ENCODE measurements at places on chromosomes 11 and 22.

- no peak for DNase-seq
Measured at GRCh38 chr11:94774345-94774744, 6.2 kb downstream of the AMOTL1 start.

- no peak for DNase-seq
Measured at GRCh38 chr22:17726928-17727897, 47.1 kb downstream of the BID start.

DNA sequence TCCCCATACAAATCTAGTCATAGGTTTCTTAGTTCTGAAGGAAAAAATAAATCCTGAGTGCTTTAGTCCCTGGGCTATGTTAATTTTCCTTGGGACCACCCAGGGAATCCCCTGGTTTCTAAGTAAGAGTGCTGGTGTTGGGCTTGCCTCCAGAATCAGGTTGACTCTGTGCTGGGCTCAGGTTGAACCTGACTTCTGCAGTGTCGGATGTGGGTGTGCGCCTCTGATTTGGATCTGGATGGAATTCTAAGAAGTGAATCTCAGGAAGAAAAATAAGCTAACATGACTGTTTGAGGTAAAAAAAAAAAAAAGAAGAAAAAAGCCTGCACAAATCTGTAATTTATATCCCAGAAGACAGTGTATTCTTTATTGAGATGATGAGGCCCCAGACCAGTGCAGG lies 29.0 kb upstream of the NELL1 start:
- no peak for DNase-seq

DNA sequence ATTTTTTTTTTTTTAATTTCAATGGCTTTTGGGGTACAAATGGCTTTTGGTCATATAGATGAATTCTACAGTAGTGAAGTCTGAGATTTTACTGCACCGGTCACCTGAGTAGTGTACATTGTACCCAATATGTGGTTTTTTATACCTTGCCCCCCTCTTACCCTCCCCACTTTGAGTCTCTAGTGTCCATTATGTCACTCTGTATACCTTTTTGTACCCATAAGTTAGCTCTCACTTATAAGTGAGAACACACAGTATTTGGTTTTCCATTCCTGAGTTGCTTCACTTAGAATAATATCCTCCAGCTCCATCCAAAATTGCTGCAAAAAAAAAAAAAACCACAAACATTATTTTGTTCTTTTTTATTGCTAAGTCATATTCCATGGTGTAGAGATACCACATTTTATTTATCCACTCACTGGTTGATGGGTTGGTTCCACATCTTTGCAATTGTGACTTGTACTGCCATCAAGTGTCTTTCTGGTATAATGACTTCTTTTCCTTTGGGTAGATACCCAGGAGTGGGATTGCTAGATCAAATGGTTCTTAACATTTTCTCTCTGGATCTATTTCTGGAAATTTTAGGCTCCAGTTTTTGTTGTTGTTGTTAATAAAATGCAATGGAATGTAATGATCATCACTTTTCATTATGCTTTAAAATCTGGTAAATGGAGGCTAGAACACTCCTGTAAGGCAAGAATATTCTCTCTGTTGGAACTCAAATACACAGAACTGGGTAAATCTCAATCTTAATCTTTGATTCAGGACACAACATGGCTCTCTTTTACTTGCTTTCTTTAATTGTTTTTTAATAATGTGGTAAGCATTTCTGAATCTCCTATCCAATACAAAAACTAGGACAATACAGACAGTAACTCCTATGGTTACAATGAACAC lies 10.3 kb downstream of the NEAT1 start:
- no peak for DNase-seq

- DNase-seq = no peak
Measured at GRCh38 chr11:130157101-130157500, 2.5 kb upstream of the ST14 start.

DNA sequence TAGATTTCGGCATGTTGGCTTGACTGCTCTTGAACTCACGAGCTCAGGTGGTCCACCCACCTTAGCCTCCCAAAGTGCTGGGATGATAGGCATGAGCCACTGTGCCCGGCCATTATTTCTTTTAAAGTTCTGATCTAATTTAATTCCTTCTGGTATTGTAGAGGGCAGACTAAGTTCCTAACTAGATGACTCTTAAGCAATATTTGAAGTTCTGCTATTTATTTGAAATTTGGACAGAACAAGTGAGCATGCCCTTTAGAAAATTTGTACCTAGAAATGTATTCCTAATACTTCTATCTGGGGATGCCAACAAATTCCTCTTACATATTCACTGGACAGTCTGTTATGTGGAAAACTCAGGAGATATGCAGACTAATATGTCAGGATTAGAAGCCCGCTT lies 746.4 kb downstream of the LRRC4C start:
- no peak for DNase-seq

DNA sequence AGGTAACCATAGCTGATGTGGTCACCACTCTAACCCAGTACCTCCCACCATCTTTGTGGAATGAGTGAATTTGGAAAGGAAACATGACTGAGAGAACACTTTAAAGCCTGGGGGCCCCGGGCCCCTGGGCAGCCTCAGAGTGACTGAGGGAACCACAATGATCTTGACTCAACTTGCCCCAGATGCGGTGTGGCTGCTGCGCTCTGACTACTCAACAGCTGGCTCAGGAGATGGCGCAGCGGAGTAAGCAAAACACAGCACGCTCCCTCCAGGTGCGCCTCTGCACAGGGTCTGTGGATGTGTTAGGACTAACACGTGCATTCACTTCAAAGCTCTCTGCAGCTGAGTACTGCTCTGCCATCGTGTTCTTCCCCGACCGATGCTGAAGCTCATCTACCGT lies 5.9 kb downstream of the RNF215 start:
- no peak for DNase-seq

- DNase-seq = peak; percentile 67
Measured at GRCh38 chr11:47152953-47153950, 23.4 kb downstream of the ARFGAP2 start.

DNA sequence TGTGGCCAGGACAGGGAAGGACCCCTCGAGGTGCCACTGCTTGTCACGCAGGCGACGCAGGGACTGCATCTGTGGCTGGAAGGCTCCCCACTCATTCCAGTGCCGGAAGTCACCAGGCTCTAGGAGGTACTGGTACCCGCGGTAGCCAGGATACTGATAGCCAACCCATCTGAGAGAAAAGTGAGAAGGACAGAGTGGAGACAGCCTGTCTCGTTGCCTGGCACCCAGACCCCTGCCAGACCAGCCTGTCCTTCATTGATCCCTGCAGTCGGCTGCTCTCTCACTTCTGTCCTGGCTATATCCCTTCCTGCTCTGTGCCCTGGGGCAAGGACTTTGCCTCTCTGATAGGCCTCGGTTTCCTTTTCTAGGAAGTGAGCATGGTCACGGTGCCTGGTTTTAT lies 9.6 kb upstream of the TPST2 start:
- DNase-seq = no peak

DNA sequence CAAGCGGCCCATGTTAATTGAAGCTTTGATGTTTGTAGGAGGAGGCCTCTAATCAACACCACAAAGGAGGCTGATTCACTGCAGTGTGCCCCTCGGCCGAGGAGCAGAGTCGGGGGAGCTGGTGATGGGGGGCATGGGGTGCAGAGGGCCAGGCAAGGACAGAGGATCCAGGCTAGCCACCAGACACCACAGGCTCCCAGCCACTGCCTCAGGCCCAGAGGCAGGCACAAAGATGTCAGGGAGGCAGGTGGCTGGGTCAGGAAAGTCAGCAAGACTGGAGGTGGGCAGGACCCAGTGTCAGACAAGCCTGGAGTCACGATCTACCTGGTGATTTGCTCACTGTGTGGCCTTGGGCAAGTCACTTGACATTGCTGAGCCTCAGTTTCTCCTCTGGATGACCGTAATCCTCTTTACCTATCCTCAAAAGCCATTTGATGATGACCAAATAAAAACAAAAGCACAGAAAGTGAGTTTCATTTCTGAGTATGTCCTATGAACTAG lies 121.0 kb downstream of the BUD13 start:
- DNase-seq = no peak

DNA sequence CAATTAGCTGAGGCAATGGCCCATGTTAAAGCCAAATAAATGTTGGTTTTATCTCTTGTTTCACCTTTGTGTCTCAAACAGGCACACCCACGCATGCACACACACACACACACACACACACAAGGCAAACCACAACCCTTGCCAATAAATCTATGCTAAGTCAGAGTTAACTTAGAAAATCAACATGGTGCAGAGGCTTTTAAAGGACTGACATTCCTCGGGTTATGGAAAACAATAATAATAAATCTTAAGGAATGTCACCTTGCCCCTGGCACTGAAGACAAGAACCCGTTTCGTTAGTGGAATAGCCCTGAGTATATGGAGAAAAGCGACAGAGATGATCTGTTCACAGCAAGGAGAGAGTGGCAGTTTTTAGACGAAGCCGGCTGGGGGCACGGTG lies 326.3 kb downstream of the NTM start:
- no peak for DNase-seq

- DNase-seq = no peak
Measured at GRCh38 chr11:2827256-2827655, 58.3 kb downstream of the CDKN1C start.

DNA sequence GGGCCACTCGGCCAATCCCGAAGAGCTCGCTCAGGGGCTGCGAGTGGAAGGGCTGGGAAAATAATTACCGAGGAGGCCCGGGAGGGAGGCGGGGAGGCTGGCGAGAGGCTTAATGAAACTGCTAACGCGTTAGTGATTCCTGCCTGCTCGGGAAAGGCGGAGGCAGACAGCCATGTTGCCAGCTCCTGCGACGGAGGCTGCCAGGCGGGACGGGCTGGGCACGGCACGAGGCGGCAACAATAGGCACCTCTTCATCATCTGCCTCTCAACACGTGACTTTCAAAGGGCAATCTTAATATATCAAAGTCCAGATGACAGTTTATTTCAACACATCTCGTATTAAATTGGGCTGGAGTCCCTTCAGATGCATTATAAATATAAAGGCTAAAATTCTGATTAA lies 68.0 kb upstream of the TCF20 start:
- DNase-seq = no peak

DNA sequence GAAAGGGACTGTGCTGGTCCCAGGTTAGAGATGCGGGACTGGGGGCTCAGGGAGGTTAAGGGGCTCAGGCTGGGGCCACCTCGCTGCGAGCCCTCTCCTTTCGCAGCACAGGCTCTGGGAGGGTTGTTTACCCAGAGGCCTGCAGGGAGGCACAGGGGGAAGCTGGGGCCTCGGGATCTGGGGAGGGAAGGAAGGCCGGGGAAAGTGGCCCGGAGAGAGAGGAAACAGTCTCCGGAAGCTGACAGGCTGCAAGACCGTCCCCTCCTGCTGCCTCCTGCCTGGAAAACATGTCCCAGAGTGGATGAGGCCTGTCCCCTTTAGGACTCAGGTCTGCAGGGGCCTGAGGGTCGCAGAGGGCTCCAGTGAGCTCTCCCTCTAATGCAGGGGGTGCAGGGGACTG lies 45.4 kb downstream of the MYO7A start:
- DNase-seq = no peak

GRCh38 chr11:109956124-109956793 lies 136.9 kb upstream of the ZC3H12C start:
- no peak for DNase-seq

GRCh38 chr11:19049351-19049750 lies 11.2 kb downstream of the MRGPRX2 start:
- DNase-seq = no peak

DNA sequence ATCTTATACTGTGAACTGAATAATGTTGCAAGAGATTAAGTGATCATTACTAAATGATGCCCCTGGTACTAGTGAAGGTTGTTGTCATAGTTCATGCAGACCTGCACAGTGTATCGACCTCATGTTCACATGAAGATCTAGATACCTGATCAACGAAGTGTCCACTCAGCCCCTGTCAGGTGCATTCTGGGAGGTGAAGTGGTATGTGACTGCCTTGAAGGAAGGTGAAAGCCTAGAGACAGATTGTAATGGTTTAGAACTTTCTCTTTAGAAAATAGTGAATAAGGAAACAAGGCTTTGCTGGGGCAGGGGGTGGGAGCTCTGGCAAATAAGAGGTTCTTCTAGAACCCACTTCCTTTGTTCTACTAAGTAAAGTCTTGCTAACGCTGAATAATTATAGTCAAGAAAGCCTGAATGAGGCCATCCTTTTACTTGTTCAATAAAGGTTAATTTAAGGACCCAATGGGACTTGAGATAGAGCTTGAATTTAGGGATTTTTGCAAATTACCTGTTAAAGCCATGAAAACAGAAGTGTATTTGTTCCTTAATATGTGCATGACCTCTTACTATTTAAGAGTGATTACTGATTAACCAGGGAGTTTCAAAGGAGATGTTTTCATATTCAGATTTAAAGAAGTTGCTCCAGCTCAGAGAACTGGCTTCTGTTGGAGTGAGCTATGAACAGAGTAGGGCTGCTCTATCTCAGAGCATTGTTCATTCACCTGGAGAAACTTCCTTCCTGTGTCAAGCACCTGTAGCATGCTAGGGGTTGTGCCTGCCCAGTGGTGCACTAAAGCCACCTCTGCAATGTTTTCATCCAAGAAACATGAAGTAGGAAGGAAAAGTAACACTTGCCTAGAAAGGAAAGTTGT lies 45.3 kb downstream of the C22orf31 start:
- no peak for DNase-seq

GRCh38 chr11:83306200-83307080 lies 20.3 kb upstream of the CCDC90B start:
- no peak for DNase-seq

GRCh38 chr11:69696749-69697468 lies 6.9 kb downstream of the FGF19 start:
- DNase-seq = no peak

DNA sequence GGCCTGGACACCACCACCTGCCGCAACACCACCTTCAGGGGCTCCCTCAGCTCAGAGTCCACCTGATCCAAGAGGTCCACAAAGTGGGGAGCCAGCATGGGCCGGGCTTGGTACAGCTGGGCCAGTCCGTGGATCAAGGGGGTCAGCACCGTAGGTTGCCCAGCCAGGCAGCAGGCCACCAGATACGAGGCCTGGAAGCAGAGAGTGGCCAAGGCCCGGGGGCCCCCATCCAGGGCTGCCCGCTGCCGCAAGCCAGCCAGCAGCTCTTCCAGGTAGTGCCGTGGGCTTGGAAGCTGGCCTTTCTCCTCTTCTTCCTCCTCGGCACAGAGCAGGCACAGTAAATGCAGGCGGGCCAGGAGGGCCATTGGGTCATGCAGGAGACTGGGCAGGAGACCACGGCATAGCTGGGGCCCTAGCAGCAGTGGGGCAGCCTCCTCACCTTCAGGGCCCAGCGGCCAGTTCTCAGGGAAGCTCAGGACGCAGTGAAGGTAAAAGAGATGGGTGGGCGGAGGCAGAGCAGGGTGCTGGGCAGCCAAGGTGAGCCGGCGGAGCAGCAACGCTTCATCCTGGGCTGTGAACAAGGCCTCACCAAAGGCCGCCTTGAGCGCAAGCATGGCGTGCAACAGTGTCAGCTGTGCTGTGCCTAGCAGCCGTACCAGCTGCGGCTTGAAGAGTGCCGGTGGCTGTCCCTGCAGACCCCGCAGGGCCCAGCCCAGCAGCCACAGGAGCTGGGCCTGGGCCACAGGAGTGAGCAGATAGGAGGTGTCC lies 1.7 kb downstream of the AP5B1 start:
- DNase-seq = peak; percentile 43
